ENCODE measurements at places on chromosomes 3 and 15.

DNA sequence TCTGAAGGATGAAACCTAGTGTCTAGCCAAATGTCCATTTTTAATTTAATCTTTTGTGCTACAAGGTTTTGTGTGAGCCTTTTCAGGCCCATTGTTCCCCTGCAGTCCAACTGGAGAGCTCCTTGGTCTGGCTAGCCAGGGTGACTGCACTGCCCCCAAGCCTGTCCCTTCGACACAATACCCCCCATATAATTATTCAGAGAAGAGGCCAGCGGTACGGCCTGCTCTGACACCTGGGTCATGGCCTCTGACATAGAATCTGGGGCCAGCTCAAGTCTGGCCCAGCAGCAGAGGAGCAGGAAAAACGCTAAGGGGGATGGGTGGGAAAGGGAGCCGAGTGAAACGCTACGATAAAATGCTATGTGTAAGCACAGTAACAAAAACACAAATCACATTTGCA lies 64.2 kb upstream of the PYGO1 start:
- no peak for DNase-seq

GRCh38 chr15:73395671-73396070 lies 26.9 kb upstream of the HCN4 start:
- DNase-seq: no peak

GRCh38 chr3:135452881-135453280 lies 512.6 kb upstream of the PPP2R3A start:
- DNase-seq: no peak

GRCh38 chr3:31829010-31829409 lies 152.1 kb downstream of the OSBPL10 start:
- no peak for DNase-seq

DNA sequence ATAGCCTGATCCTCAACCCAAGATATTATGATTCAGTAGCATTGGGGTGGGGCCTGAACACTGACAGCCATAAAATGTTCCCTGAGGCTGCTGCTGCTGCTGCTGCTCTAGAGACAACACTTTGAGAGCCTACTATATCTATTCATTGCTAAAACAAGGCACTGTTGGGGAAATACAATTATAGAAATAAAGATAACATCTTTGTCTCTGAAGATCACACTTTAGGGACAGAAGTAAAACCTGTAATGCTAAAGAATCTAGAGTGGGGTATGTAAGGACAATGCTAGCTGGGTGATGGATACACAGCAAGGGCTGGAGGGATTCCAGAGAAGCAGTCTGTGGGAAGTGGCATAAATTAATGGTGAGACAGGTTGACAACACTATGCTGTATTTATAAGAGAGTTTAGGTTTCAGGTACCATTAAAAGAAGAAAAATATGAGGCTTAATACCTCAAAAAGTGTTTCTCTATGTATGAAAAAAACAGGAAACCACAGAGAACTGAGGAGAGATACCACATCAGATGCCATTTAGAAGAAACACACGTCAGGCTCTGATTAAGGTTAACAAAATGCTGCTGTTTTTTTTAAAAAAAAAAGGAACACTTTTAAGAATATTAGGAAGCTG lies 115.9 kb downstream of the CBLB start:
- DNase-seq: peak; percentile 67

All from EH (cell line).